PC-3 (cell line): ENCODE measurements at places on chromosomes 1 and 21. TPM values are rescaled to one million over a fixed set of nuclear protein-coding genes. Genes with fewer than 3 reads are reported as not detected.

BSND gene
- total RNA-seq = not detected in 2 replicates

DNA sequence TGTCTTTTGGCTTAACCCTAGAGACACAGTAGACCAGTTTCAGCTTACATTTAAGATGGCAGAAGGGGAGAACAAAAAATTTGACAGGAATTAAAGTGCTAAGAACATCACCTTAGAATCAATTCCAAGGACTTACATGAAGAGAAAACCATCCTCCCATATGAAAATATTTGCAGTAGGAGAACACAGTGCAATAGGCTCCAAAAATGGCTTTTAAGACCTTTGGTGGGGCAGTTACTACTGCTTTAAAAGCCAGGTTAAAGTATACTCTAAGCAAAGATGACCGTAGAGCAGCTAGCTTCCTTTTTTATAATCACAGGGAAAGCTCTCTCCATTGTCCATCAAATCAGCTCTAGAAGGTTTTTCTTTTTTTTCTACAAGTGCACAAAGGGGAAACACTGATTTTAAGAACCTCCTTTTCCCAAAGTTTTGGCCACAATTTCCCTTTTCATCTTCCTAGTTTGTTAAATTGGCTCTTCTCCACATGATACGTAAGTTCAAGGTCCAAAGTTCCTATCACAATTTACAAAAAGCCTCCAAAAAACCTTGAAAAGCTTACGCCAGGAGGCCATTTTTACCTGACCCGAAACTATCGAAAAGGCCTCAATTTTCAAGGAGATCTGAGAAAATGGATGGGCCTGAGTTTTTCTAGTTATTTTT lies 3.3 kb downstream of the TXNIP start:
- no peak overlapping the region for H3K27ac ChIP-seq
- peaks cover 34% of the 10 kb centered on the region for H3K4me1 ChIP-seq
- no peaks in the 10 kb centered on the region for H3K27me3 ChIP-seq
- peak overlapping the region; percentile 99; the same call in 1 of the 2 replicates for H3K4me3 ChIP-seq

- peak; percentile 58 for DNase-seq
- no peaks in the 10 kb centered on the region for H3K36me3 ChIP-seq
- H3K27ac ChIP-seq = peak overlapping the region; percentile 95
- H3K4me3 ChIP-seq = peak overlapping the region; percentile 37; the same call in 1 of the 2 replicates
- H3K4me1 ChIP-seq = peaks cover 56% of the 10 kb centered on the region
- no peaks in the 10 kb centered on the region for H3K27me3 ChIP-seq
Observed at GRCh38 chr1:9161963-9162362, 33.1 kb upstream of the GPR157 start.

- peak; percentile 34 for DNase-seq
- H3K4me3 ChIP-seq = no peak overlapping the region
- H3K27ac ChIP-seq = peak overlapping the region; percentile 23; the same call in 1 of the 2 replicates
- peaks cover 3% of the 10 kb centered on the region; the same call in 1 of the 2 replicates for H3K36me3 ChIP-seq
Observed at GRCh38 chr1:47351305-47351704, 17.7 kb downstream of the CMPK1 start.

- H3K4me3 ChIP-seq = no peak overlapping the region
- DNase-seq = no peak
- no peaks in the 10 kb centered on the region for H3K36me3 ChIP-seq
- no peak overlapping the region for H3K27ac ChIP-seq
- no peaks in the 10 kb centered on the region for H3K4me1 ChIP-seq
- no peaks in the 10 kb centered on the region for H3K27me3 ChIP-seq
Observed at GRCh38 chr1:80365359-80366021, 1359.0 kb upstream of the ADGRL4 start.

- no peak overlapping the region for H3K4me3 ChIP-seq
- H3K27ac ChIP-seq = no peak overlapping the region
- H3K27me3 ChIP-seq = no peaks in the 10 kb centered on the region
- DNase-seq = no peak
- peaks cover 7% of the 10 kb centered on the region; the same call in 1 of the 2 replicates for H3K36me3 ChIP-seq
- H3K4me1 ChIP-seq = no peaks in the 10 kb centered on the region
Observed at GRCh38 chr1:43962324-43962723, 7.5 kb upstream of the DPH2 start.

OR2T29 gene
- total RNA-seq = not detected in 2 replicates

DNA sequence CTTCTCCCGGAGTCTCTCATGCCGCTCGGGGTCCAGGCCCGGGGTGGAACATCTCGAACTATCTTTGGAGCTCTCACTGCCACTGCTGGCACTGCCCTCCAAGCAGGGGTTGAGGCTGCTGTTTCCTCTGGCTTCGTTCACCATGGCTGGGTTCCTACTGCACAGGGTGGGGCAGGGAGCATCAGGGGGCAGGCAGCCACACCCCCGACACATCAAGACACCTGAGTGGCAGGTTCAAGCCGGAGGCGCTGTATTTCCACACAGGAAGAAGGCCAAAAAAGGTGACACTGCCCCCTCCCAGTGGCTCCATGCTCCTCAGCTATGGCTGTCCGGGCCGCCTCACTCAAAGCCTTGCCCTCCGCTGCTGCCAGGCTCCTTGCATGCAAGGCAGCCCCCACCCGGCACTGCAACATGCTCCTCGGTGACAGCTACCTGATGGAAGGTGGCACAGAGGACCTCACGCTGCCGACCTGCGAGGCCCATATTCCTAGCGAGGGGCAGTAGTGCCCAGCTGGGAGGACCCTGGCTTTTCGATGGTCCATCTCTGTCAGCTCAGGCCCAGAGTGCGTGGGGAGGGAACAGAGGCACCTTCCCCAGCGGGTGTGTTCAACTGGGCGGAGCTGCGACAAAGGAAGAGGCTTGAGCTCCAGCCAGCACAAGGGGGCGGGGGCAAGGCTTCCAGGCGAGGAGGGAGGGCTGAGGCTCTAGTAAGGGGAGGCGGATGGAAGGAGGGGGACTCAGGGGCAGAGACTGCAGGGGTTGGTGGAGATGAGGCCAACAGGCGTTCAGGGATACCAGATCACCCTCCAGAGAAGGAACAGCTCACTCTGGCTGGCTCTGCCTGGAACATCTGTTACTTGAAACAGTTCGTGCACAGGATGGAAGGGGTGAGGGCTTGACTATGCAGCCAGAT lies 2.5 kb downstream of the MTHFR start:
- H3K4me3 ChIP-seq = peak overlapping the region; percentile 60
- peak; percentile 75 for DNase-seq
- no peaks in the 10 kb centered on the region for H3K36me3 ChIP-seq
- peaks cover 50% of the 10 kb centered on the region for H3K4me1 ChIP-seq
- H3K27me3 ChIP-seq = no peaks in the 10 kb centered on the region
- H3K27ac ChIP-seq = peak overlapping the region; percentile 44

- no peak overlapping the region for H3K4me3 ChIP-seq
- H3K36me3 ChIP-seq = no peaks in the 10 kb centered on the region
- H3K27me3 ChIP-seq = no peaks in the 10 kb centered on the region
- no peak overlapping the region for H3K27ac ChIP-seq
Observed at GRCh38 chr1:26597629-26598039, 68.1 kb downstream of the RPS6KA1 start.

NPPA gene
- not detected in 2 replicates for total RNA-seq

DNA sequence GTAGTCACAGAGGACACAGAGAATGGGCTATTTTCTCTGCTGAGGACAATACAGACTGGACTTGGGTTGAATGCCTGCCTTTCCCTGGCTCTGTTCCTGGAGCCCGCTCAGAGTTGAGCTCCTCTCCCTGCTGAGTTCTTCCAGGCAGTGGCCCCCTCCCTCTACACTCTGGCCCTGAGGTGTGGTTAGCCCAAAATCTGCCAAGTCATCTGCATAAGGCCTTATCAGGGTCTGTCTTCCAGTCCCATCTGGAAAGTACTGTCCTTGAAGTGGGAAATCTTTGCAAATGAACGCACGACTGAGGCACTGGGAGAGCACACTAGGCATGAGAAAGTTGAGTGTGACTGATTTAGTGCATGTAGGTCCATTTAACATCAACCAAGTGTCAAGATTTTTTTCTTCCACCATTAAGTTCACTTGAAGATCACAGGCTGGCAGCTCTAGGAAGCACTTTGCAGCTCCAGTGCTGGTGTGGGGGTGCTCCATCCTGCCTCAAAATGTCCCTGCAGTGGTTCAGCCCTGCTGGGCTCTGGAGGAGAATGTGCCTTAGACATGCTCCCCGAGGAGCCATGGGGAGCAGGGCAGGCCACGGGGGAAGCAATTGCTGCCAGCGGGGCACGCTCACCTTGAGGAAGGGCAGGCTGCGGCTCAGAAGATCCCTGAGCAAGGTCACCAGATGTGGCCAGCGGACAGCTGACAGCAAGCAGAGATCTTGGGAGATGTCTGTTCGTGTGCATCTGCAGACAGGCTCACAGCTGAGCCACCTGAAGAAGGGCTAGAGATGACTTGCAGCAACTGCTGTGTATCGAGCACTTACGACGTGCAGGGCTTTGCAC lies 41.5 kb downstream of the IER5 start:
- no peak overlapping the region for H3K27ac ChIP-seq
- peaks cover 34% of the 10 kb centered on the region for H3K4me1 ChIP-seq
- no peak overlapping the region for H3K4me3 ChIP-seq
- no peaks in the 10 kb centered on the region for H3K27me3 ChIP-seq
- no peaks in the 10 kb centered on the region for H3K36me3 ChIP-seq

AMY2A gene
- total RNA-seq = not detected in 2 replicates

CA6 gene
- 0.18 TPM in 1 of 2 replicates, not detected in the other for total RNA-seq

DNA sequence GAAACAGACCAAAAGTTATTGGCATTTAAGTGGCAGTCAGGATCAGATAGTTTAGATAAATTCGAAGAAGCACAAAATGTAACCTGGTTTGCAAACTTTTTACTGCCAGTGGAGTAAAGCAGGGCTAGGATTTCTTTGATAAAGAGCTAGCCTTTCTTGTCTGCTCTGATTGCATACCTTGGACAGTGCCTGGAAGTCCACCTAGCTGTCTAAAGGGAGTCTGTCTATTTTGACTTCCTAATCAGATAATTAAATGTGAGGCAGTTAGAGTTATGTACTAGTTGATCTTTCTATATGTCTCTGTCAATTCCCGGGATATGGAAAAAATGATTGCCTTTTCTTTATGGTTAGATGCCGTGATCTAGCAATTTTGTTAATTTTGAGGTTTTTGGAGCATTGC lies 4.1 kb downstream of the GPSM2 start:
- no peak overlapping the region for H3K4me3 ChIP-seq
- H3K27me3 ChIP-seq = no peaks in the 10 kb centered on the region
- peak; percentile 34 for DNase-seq
- H3K36me3 ChIP-seq = no peaks in the 10 kb centered on the region
- no peak overlapping the region for H3K27ac ChIP-seq

S100A8 gene
- total RNA-seq = 0.29 TPM in 1 of 2 replicates, not detected in the other

DNA sequence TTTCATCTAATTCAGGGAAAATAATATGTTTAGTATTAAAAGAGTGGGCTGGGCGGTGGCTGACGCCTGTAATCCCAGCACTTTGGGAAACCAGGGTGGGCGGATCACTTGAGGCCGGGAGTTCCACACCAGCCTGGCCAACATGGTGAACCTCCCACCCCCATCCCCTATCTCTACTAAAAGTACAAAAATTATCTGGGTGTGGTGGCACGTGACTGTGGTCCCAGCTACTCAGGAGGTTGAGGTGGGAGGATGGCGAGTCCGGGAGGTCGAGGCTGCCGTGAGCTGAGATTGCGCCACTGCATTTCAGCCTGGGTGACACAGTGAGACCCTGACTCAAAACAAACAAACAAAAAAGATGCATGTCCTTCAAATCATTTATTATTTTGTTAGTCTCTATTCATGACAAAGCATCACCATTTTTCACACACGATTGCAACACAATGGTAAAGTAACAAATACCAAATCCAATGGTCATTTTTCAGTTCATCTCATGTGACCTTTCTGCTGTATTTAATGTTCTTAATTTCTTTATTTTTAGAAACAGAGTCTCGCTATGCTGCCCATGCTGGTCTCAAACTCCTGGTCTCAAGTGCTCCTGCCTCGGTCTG lies 1.0 kb downstream of the MSH4 start:
- H3K27ac ChIP-seq = no peak overlapping the region
- peaks cover 31% of the 10 kb centered on the region for H3K36me3 ChIP-seq
- no peak for DNase-seq
- no peaks in the 10 kb centered on the region for H3K27me3 ChIP-seq
- no peak overlapping the region for H3K4me3 ChIP-seq
